ENCODE measurements at places on chromosomes 5 and 9. TPM values are rescaled to one million over a fixed set of nuclear protein-coding genes. Genes with fewer than 3 reads are reported as not detected.

Gene ZNF883
- 0.29 TPM for polyA plus RNA-seq

Gene IL13
- not detected for polyA plus RNA-seq

Gene ECSCR
- polyA plus RNA-seq, result not detected

Gene PRSS3
- not detected for polyA plus RNA-seq

Gene CDH10
- polyA plus RNA-seq, result not detected

Gene IL4
- not detected for polyA plus RNA-seq

Gene INIP
- 49.0 TPM for polyA plus RNA-seq

Gene GZMA
- 2.6 TPM for polyA plus RNA-seq

Gene NIPAL4
- polyA plus RNA-seq, result not detected

DNA sequence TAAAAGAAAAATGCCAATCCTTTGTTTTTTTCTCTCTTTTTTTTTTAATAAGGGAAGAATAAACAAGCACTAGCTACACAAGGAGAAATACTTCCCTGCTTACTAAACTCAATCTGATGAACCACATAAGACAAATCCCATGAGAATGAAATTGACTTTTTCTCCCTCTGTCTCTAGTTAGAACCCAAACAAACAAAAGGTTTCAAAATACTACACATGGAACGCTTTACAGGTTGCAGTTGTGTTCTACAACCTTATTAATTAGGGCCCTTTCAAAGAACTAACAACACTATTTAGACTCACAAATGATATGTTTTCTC, 124.5 kb downstream of the PDE4D start:
- H3K4me3 ChIP-seq, result peak overlapping the region; percentile 48
- H3K27me3 ChIP-seq, result peaks cover 30% of the 10 kb centered on the region
- H3K36me3 ChIP-seq, result no peaks in the 10 kb centered on the region

GRCh38 chr5:153043886-153044285, 446.6 kb upstream of the GRIA1 start:
- H3K4me3 ChIP-seq, result no peak overlapping the region
- no peak overlapping the region for H3K27ac ChIP-seq
- DNase-seq, result no peak
- H3K4me1 ChIP-seq, result no peaks in the 10 kb centered on the region
- H3K27me3 ChIP-seq, result no peaks in the 10 kb centered on the region

DNA sequence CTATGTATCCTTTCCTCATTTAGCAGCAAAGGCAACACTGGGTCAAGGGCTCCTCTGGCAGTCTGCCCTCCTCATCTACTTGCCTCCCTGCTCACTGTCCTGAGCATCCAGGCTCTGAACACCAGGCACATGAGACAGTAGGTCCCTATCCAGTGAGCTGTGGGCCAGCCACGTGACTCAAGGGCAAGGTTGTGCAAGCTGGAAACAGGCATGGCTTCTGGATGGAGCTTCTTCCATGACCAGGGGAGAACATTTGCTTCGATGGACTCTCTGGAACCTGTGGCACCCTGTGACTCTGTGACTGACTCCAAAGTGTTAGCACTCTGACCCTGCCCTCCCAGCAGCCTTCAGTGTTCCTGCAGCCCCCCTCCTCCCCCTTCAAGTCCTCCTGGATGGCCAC, 31.2 kb downstream of the ENHO start:
- DNase-seq, result no peak
- H3K36me3 ChIP-seq, result no peaks in the 10 kb centered on the region
- no peak overlapping the region for H3K4me3 ChIP-seq
- no peak overlapping the region for H3K27ac ChIP-seq
- peaks cover 3% of the 10 kb centered on the region for H3K27me3 ChIP-seq

DNA sequence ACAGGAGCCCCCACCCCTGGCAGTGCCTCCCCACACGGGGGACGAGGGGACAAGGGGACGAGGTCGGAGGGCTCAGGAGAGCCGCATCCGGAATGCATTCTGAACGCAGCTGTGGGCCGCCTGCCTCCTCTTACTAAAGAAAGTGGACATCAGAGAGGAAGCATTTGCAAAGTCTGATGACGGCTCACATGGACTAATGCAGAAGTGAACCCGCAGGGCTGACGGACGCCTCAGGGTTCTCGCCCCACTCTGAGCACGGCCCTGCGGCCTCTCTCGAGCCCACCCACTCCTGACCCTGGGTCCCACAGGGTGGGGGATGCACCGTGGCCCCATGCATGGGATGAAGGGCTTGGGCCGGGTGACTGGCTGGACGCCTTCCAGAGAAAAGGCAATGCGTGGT, 5.9 kb downstream of the LPCAT1 start:
- H3K4me3 ChIP-seq, result no peak overlapping the region
- peaks cover 40% of the 10 kb centered on the region for H3K36me3 ChIP-seq
- H3K27me3 ChIP-seq, result no peaks in the 10 kb centered on the region
- H3K4me1 ChIP-seq, result peaks cover 64% of the 10 kb centered on the region

DNA sequence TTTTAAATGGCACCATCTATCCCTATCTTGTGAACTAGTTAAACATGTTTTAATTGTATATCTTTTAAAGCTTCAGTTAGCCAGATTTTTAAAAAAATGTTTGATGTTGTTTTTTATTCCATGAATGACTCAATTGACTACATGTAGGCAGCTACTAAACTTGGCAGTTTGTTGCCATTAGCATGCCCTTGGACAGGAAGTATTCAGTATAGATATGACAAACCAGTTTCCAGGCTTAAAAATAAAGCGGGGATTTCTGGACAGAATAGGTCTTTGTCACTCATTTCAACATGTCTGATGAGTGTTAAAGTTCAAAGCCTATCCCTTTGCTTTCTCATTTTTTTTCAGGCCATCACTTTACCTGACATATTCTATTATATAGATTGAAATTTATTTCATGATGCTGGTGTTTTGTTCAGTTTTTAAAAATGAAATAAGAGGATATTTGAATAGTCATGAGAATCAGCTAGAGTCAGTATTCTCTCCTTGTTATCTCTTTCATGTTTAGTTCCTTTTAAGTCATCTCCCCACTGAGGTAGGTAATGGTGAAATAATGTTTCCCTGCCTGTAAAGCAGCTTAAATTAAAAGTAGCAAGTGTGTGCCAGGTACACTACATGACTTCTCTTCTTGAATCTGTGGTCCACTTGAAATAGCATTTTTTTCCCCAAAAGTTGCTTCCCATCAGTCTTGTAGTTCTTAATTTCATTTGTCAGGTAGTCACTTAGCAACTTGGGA, 11.9 kb downstream of the TNFAIP8 start:
- peaks cover 13% of the 10 kb centered on the region for H3K36me3 ChIP-seq
- peak; percentile 60 for DNase-seq
- peak overlapping the region; percentile 70 for H3K27ac ChIP-seq
- no peaks in the 10 kb centered on the region for H3K27me3 ChIP-seq
- no peak overlapping the region for H3K4me3 ChIP-seq

GRCh38 chr5:97745817-97746216, 562.8 kb upstream of the RIOK2 start:
- no peaks in the 10 kb centered on the region for H3K36me3 ChIP-seq
- H3K4me1 ChIP-seq, result no peaks in the 10 kb centered on the region
- no peak overlapping the region for H3K27ac ChIP-seq
- no peak overlapping the region for H3K4me3 ChIP-seq
- H3K27me3 ChIP-seq, result no peaks in the 10 kb centered on the region
- DNase-seq, result no peak

- no peak for DNase-seq
- H3K36me3 ChIP-seq, result no peaks in the 10 kb centered on the region
- no peak overlapping the region for H3K27ac ChIP-seq
- no peak overlapping the region for H3K4me3 ChIP-seq
Observed at GRCh38 chr5:82765765-82766164, 311.4 kb downstream of the TMEM167A start.

GRCh38 chr9:82354279-82354659, 365.7 kb downstream of the SPATA31D1 start:
- H3K4me3 ChIP-seq, result no peak overlapping the region
- no peak overlapping the region for H3K27ac ChIP-seq
- H3K27me3 ChIP-seq, result no peaks in the 10 kb centered on the region
- DNase-seq, result no peak
- H3K4me1 ChIP-seq, result no peaks in the 10 kb centered on the region

DNA sequence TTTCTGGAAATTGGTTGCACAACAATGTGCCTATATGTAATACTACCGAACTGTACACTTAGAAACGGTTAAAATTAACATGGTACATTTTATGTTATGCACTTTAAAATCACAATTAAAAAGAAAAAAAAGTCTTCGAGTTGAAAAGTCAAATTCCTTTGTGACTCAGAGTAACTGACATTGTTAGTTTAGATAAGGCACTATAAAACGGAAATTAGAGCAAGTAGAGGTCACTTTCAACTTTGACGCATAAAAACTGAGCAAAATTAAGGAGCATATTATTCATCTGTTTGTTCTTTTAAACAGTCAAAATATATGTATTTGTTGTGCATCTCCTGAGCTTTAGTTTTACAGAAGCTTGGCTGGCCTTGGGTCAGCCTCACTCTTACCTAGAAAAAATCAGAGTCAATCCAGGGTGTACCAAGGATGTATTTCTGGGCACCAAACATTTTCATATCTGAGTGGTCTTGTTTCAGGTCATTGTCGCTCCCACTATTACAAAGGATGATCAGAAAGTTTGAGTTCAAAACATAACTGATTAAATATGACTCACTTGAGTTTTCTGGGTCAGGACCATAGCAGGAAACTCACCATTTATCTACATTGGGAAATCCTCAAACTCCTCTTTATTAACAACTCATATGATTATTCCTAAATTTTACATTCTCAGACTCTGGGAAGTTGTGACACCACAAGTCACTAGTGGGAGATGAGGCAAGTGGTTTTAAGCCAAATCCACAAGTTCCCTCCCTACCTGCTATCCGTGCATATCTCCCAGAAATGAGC, 160.6 kb downstream of the CCDC192 start:
- H3K27me3 ChIP-seq, result no peaks in the 10 kb centered on the region
- H3K36me3 ChIP-seq, result no peaks in the 10 kb centered on the region
- H3K27ac ChIP-seq, result no peak overlapping the region
- DNase-seq, result no peak
- H3K4me1 ChIP-seq, result no peaks in the 10 kb centered on the region

GRCh38 chr5:90876366-90876765, 317.8 kb downstream of the ADGRV1 start:
- H3K27ac ChIP-seq, result no peak overlapping the region
- peaks cover 8% of the 10 kb centered on the region for H3K4me1 ChIP-seq
- no peaks in the 10 kb centered on the region for H3K27me3 ChIP-seq
- DNase-seq, result no peak

DNA sequence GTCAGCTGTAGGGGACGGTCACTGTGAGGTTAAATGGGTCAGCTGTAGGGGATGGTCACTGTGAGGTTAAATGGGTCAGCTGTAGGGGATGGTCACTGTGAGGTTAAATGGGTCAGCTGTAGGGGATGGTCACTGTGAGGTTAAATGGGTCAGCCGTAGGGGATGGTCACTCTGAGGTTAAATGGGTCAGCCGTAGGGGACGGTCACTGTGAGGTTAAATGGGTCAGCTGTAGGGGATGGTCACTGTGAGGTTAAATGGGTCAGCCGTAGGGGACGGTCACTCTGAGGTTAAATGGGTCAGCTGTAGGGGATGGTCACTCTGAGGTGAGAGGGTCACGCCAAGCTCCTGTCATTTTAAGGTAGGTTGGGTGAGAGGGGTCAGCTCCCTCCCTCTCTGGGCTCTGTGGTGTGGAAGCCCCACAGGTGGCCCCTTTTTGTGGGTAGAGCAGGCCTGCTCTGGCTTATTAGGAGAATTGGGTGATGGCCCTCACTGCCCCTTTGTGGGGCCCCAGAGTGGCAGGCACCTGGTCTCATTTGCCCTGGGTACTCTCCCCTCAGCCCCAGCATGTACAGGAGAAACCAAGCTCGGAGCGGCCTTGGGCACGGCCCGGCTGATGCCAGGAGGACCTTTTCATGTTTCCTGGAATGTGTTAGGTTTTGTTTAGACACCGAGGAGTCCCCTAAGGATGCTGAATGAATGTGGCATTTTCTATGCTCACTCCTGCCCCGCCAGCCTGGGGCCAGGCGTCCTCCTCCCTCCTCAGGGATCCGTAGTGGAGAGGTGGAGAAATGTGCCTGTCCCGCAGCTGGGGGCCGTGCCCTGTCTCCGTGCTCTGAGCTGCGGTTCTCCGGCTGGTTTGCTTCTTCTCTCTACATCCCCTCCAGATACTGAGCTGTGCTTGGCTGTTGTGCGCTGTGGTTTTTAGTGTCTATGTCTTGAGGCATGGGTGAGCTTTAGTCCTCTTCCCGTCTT, 31.4 kb downstream of the AHRR start:
- no peaks in the 10 kb centered on the region for H3K27me3 ChIP-seq
- H3K27ac ChIP-seq, result no peak overlapping the region
- no peak overlapping the region for H3K4me3 ChIP-seq

- no peak overlapping the region for H3K4me3 ChIP-seq
- H3K36me3 ChIP-seq, result no peaks in the 10 kb centered on the region
- no peaks in the 10 kb centered on the region for H3K4me1 ChIP-seq
- DNase-seq, result no peak
- no peaks in the 10 kb centered on the region for H3K27me3 ChIP-seq
Observed at GRCh38 chr5:107319901-107320300, 350.8 kb downstream of the EFNA5 start.

DNA sequence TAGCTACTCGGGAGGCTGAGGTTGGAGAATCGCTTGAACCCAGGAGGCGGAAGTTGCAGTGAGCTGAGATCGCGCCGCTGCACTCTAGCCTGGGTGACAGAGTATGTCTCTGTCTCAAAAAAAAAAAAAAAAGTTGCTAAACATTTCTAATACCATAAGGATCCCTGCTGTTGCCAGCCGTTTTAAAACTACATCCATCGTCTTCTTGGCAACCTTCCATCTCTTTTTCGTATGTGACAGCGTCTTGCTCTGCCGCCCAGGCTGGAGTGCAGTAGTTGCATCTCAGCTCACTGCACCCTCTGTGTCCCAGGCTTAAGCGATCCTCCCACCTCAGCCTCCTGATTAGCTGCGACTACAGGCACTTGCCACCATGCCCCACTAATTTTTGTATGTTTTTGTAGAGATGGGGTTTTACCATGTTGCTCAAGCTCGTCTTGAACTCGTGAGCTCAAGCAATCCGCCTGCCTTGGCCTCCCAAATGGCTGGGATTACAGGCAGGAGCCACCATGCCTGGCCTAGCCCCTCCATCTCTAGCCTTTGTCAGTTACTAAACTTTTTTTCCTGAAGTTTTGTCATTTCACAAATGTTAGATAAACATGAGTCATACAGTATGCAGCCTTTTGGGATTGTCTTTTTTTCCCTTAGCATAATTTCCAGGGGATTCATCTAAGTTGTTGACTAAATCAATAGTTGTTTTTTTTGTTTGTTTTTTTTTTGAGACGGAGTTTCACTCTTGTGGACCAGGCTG, 13.5 kb downstream of the NSD1 start:
- H3K27ac ChIP-seq, result no peak overlapping the region
- H3K4me3 ChIP-seq, result no peak overlapping the region
- no peaks in the 10 kb centered on the region for H3K27me3 ChIP-seq

Measured in CD14-positive monocyte (primary cell).